SW 1271 (cell line): ENCODE measurements at places on chromosomes 7 and 10.

GRCh38 chr7:34620425-34620824 is 37.6 kb upstream of the NPSR1 start:
- DNase-seq = no peak

DNA sequence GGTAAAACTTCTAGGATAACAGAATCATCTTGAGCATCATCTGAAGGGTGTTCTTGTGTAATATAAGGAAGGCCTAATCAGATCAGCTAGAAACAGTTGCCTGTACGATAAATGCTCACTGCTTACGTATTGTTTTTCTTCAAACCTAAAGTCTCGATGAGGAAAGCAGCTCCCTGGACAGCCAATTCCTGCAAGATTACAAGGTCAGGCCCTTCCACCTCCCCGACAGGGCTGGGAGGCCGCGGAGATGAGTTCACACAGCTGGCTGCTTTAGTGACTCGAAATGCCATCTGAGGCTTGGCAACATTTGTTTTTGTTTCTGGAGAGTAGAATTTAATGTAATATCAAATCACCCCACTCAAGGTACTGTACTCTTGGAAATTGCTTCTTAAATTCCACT is 95.1 kb upstream of the PFKP start:
- DNase-seq = no peak

DNA sequence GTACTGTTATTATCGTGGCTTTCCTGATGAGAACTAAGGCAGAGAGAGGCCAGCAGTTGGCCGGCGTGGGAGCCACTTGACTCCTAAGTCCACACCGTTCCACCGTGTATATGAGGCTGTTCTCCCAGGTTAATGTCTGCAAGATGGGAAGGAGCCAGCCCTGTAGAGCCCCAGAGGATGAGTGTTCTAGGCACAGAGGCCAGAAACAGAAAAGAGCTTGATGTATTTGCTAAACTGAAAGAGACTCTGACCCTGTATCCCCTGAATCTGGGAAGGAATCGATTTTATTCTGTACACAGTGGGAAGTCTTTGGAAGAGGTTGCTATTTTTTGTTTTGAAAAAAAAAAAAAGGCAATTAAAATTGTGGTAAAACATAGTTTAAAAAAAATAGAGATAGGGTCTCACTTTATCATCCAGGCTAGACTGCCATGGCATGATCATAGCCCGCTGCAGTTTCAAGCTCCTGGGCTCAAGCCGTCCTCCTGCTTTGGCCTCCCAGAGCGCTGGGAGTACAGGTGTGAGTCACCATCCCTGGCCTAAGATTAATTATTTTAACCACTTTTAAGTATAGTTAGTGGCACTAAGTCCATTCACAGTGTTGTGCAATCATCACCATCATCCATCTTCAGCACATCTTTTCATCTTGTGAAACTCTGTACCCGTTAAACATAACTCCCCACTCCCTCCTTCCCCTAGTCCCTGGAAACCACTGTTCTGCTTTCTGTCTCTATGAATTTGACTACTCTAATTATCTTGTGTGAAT is 348.8 kb downstream of the SDK1 start:
- DNase-seq = no peak

GRCh38 chr10:17737027-17737965 is 14.7 kb upstream of the TMEM236 start:
- no peak for DNase-seq

- no peak for DNase-seq
Observed at GRCh38 chr7:142788303-142789289, 17.8 kb downstream of the PRSS2 start.
